ENCODE measurements at places on chromosomes 2 and 18.

DNA sequence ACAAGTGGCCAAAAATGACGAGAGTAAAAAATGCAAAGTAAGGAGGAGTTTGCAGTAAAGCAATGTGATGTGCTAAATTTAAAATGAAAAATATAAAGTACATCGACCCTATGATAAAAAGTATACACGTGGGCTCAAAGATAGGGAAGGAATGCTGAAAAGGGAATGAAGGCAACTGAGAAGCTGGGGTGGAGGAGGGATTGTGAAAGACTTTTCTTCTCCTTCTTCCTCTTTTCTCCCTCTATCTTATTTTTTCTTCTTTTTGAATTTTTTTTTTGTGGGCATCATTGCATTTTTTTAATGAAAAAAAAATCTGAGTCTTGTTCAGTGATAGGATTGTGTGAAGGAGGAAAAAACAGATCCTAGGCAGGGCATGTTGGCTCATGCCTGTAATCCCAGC lies 57.6 kb upstream of the STK17B start:
- no peak for DNase-seq

DNA sequence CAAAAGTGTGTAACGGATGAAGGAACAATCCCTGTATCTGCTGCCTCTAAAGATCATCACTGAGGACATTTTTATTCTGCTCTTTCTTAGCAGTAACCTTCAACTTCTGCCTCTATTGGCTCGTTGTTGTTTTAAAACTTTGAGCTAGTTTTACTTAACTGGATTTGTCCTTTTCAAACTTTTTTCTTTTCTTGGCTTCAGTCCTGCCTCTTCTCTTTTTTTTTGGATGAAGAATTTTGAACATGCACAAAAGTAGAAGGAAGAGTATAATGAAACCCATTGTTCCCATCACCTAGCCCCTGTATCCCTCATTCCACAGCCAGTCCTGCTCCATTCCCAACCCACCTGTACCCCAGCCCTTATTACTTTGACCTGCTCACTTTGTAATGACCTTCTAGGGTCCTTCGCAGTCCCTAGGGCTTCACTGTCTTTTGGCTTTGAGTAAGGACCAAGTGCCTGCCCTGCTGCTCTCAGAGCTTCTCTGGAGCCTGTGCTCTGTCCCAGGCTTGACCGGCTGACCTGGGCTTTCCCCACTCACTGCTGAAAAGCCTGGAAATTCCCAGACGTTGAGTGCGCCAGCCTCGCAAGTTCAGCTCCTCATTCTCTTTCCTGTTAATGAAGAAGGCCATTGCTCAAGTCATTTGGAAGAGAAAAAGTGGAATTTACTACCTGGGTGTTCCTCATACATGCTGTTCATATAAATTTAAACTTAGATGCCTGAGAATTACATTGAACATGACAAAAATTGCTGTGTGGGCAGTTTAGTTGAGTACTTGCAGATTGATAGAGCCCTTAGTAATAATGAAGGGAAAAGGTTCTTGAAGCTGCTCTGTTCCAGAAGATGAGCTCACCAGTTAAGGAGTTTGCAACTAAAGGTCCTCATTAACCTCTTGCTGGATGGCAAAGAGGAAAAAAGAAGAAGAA lies 149.3 kb upstream of the ALPP start:
- no peak for DNase-seq

GRCh38 chr2:127121353-127121752 lies 14.4 kb upstream of the BIN1 start:
- DNase-seq = no peak

DNA sequence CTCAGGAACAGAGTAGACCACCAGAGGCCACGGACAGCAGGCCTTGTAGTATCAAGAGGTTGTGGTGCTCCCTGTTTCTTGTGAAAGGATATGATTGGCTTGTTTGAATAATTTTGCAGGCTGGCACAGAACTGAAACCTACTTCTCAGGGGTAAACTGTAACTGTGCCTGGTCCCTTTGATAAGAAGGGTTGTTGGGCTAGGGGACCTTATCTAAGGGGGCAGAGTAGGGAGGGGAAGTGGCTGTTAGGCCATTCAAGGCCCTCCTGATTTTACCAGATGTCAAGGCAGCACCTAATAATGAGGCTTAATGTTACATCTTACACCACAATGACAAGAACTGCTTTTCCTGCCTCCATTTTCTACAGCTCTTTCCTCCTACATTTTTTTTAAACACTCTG lies 45.6 kb downstream of the GPR39 start:
- DNase-seq = no peak

DNA sequence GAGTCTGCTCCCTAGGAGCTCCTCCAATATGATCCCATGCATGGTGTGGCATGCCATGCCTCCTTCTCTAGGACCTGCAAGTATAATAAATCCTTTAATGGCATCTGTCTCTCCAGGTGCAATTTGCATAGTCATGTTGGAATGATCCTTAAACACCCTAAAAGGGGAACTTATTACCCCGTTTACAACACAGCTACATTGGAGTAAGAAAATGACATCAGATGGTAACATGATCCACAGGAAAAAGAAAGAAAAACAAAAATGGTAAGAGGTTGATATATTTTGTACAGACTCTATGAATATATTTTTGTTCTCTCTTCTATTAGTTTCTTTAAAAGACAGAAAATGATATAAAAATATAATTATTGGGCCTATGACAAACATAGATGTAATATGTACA lies 79.0 kb downstream of the CRACDL start:
- DNase-seq = no peak

GRCh38 chr18:36328385-36328858 lies 30.9 kb downstream of the FHOD3 start:
- DNase-seq = no peak

GRCh38 chr18:57959278-57959677 lies 84.7 kb upstream of the NEDD4L start:
- no peak for DNase-seq

GRCh38 chr2:59881218-59881617 lies 672.2 kb downstream of the BCL11A start:
- DNase-seq = no peak

GRCh38 chr2:24918326-24919036 lies 1.6 kb downstream of the ADCY3 start:
- no peak for DNase-seq
